DMS153 (cell line): ENCODE measurements at places on chromosomes 5 and 9.

- no peak for DNase-seq
Observed at GRCh38 chr9:105663914-105664313, 1.7 kb downstream of the TAL2 start.

GRCh38 chr5:78827725-78828124, 157.4 kb downstream of the ARSB start:
- no peak for DNase-seq

DNA sequence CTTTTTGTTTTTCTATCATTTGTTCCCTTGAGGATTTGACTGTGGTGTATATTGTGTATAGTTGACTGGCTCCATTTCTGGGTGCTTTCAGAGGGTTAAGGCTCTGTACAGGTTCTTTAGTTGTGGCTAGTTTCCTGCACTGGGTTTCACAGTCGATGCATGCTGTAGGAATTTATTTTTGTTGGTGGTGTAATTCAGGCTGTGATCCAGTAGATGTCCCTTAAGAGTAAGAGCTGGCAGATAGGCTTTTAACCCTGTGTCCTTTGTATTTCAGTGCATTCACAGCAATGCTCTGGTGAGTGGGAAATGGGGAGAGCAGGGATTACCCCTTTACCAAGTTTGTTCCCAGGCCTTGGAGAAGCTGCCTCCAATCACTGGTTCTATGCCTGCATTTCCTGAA, 112.9 kb downstream of the SPATA31D1 start:
- DNase-seq: no peak

DNA sequence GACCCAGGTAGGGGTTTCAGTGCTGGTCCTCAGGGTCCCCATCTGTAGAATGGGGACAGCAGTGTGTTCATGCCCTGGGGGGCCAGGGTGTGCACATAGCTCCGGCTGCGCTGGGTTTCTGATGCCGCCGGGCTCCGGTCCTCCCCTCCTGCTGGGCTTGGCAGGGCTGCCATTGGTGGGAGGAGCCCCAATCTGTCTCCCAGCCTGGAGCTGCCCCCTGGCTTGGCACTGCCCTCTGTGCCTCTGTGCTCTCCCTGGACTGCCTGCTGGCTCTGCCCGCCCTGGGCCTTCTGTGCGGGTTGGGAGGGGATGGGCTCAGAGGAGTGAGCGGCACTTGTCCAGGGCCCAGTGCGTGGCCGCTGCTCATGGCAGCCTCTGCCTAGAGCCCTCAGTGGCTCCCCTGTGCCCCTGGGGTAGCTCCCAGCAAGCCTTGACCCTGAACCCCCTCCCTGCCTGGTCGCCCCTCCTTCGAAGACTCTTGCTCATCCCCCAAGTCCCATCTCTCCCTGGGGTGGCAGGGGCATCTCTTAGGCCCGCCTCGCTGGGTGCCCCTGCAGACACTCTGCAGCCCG, 35.7 kb downstream of the RXRA start:
- no peak for DNase-seq

DNA sequence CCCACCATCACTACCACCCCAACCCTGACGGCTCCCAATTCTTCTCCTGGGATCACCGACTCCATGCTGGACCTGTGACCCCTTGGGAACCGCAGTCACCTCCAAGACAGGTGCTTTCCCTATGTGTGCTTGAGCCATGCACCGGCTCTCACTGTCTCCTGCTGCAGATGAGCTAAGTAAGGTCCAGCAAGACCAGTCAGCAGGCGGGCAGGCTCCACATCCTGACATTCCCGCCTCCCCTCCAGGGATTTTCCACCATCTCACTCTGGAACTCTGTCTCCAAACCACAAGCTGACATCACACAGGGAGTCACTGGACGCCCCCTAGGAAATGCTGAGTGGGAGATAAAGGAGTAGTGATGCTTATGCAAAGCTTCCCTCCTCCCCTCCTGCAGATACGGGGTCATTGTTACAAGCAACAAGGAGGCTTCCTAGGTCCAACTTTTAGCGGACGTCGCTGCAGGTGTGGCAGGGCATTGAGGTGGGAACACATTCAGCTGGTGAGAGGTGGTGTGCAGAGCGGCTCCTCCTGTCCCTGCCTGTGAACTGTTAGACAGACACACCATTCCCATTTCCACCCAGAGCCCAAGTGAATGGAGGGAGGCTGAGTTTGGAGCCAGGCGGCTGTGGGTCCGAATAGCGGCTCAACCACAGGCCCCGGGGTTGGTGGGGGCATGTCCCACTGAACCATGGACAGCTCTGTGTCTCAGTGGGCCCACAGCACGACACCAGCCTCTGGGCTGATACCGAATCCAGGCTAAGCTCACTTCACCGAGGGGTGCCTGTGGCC, 129.2 kb upstream of the PHYKPL start:
- DNase-seq: no peak

DNA sequence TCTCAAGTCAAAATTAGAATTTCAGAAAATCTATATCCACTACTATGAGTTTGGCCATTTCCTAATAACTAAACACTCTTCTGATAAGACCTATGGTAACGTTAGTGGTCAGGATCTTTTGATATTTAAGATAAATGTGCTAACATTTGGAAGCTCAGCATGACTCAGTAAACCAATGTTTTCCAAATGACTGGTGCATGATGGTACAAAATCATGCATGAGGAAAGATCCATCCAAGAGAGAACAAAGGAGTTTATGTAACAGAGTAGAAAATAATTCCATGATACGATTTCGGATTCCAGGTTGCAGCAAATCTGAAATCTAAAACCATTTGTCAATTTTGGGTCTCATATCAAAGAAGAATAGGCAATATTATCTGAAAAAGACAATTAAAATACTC, 279.2 kb downstream of the NSG2 start:
- no peak for DNase-seq

DNA sequence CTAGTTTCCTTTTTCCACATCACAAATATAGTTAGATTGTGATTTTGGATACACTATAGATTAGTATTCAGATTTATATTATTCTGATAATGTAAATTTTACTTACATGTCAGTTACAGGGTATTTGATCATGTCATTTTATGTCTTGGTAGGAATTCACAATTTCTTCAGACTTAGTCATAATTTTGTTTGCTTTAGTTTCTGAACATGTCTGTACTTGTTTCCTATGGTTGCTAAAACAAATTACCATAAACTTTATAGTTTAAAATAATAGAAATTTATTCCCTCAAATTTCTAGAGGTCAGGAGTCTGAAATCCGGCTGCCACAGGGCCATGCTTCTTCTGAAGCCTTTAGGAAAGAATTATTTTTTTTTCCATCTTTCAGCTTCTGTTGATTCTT, 1817.2 kb upstream of the CDH9 start:
- no peak for DNase-seq

GRCh38 chr5:148790545-148791333, 35.7 kb upstream of the ADRB2 start:
- DNase-seq: no peak

- DNase-seq: no peak
Observed at GRCh38 chr5:168128557-168128956, 162.9 kb upstream of the WWC1 start.

DNA sequence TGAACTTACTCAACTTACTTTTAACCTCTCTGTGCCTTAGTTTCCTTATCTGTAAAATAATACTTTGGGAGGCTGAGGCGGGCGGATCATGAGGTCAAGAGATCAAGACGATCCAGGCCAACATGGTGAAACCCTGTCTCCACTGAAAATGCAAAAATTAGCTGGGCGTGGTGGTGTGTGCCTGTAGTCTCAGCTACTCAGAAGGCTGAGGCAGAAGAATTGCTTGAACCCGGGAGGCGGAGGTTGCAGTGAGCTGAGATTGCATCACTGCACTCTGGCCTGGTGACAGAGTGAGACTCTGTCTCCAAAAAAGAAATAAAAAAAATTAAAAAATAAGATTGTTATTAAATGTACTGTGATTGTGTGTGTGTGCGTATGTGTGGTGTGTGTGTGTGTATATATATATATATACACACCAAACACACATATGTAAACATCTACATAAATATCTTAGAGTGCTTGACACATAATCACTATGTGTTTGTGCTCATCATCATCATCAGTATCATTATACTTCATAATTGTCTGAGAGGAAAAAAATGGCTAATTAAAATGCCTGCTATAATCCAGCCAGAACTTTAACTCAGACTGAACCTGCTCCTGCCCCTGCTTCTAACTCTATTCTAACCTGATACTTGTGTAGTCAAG, 312.8 kb downstream of the FER start:
- no peak for DNase-seq

GRCh38 chr5:174970502-174970901, 246.1 kb downstream of the MSX2 start:
- DNase-seq: no peak

GRCh38 chr5:174505621-174506020, 218.8 kb upstream of the MSX2 start:
- no peak for DNase-seq

GRCh38 chr5:103109277-103109676, 10.7 kb downstream of the GIN1 start:
- DNase-seq: no peak

- DNase-seq: no peak
Observed at GRCh38 chr9:84744195-84744594, 74.7 kb downstream of the NTRK2 start.

- DNase-seq: no peak
Observed at GRCh38 chr5:91119981-91120850, 262.9 kb downstream of the ARRDC3 start.

DNA sequence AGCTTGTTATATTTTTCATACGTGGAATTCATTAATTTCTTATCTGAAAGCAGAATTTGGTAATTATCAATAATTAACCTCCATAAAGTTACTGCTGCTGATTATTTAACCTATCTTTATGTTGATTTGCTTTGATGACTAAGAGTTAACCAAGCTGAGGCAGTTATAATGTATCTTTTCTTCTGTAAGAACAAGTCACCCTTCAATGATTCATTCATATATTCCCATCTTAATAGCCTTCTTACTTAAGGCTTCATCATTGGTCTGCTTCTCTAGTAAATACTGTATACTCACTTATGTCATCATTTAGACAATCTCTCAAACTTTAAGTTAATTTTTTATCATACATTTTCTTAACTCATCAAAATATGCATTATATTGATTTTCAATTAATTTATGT, 592.2 kb downstream of the ANXA1 start:
- DNase-seq: no peak

- DNase-seq: no peak
Observed at GRCh38 chr5:102277144-102277543, 18.9 kb downstream of the SLCO4C1 start.

- no peak for DNase-seq
Observed at GRCh38 chr5:78514427-78515330, 133.9 kb downstream of the LHFPL2 start.

- DNase-seq: no peak
Observed at GRCh38 chr5:33299621-33300208, 141.1 kb upstream of the TARS1 start.
